ENCODE measurements at places on chromosomes 3 and 15.

- DNase-seq = no peak
Measured at GRCh38 chr15:81511138-81511537, 137.1 kb upstream of the TMC3 start.

DNA sequence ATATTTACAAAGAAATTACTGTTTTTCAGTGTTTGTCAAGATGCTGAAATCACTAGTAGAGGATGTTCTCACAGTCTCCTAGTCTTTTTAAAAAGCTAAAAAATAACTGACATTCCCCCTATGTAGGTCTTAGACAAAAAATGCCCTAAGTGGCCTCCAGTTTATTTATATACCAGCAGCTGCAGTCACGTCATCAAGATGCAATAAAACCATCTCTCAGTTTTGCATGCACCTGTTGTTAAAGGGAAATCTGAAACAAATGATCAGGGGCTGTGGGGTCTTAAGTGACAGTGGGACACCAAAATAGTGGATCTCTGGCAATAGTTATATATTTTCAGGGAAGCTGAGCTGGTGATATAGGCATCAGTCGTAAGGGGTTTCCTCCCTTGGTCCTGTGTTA, 146.5 kb upstream of the ARPP21 start:
- DNase-seq = no peak

- no peak for DNase-seq
Measured at GRCh38 chr15:91068966-91069365, 31.1 kb upstream of the SV2B start.

DNA sequence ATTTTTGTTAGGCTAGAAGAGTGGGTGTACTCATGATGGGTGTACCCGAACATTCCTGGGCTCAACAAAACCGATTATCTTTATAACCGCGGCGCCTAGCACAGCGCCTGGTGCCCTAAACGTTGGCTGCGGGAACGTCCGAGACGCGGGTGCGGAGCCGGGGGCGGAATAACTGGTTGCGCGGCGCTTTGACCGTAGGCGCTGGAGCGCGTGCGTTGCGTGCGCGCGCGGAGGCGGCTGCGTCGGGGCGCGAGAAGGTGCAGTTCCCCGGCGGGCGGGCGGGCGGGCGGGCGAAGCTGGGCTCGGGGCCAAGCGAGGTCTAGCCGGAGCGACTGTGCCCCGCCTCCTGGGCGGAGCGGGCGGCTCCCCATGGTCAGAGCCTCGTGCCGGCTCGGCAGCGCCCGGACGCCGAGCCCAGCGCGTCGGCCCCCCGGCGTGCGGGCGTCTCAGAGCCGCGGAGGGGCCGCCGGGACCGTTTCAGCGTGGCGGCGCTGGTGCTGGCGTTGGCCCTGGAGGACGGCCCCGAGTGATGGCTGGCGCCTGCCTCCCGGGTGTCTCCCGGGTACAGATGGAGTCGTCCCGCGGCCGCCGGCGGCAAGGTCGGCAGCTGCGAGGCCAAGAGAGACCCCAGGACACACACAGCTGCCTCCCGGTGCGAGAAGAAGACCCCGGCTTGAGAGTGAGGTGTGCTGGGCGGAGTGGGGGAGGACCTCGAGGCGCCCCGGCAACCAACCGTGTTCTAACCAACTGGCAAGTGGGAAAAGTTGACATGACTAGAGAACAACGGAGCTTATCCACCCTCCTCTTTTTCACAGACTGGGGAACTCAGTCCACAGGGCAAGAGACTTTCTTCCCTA, at the start of gene PLAAT1:
Gene PLAAT1, plus strand, starts transcription at position 373 of the 857 bp plus-strand sequence. CDS start 14,429 bp downstream, outside the sequence.
- DNase-seq = peak; percentile 8
